ENCODE measurements at places on chromosomes 7 and 10.
A peak's percentile ranks its signal among the peaks of the same experiment; 100 is the strongest.

DNA sequence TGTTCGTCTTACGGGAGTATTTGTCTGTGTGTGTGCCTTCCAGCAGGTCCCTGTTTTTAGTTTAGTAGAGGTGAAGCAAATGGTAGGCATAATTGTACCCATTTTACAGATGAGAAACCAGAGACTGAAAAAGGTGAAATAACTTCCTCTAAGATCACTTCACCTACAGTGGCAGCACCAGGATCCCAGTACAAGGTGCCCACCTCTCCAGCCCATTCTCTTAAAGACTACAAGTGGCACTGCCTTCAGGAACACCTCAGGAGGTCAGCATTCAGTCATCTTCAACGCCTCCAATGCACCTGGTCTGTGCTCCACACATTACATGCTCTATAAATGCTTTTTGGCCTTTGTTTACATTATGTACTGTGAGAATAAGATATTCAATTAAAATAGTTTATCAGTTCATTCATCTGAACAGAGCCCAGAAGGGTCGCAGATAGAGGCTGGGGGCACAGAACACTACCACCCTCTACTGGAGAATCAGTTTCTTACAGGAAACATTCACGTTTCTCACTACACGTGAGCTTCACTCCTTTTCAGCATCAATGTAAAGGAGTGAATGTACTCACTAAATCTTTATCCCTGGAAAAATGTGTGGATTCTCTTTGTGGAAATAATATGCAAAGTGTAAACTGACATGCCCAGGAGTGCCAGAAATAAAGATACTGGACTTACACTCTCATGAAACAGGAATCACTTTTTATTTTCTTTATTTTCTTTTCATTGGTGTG lies 45.5 kb upstream of the ABLIM1 start:
- peaks cover 28% of the 10 kb centered on the region for H3K4me1 ChIP-seq
- H3K27me3 ChIP-seq: no peaks in the 10 kb centered on the region
- DNase-seq: no peak
- H3K36me3 ChIP-seq: peaks cover 3% of the 10 kb centered on the region

GRCh38 chr7:94738071-94738470 lies 82.1 kb upstream of the SGCE start:
- H3K4me1 ChIP-seq: peaks cover 5% of the 10 kb centered on the region
- H3K27ac ChIP-seq: no peak overlapping the region
- no peak for DNase-seq
- H3K27me3 ChIP-seq: no peaks in the 10 kb centered on the region

- no peak overlapping the region for H3K4me3 ChIP-seq
- no peak for DNase-seq
- H3K27ac ChIP-seq: no peak overlapping the region
- no peaks in the 10 kb centered on the region for H3K27me3 ChIP-seq
- H3K4me1 ChIP-seq: no peaks in the 10 kb centered on the region
Measured at GRCh38 chr10:17523917-17524316, 69.5 kb upstream of the ST8SIA6 start.

- H3K27ac ChIP-seq: no peak overlapping the region
- peaks cover 7% of the 10 kb centered on the region for H3K36me3 ChIP-seq
- no peak for DNase-seq
- H3K27me3 ChIP-seq: no peaks in the 10 kb centered on the region
Measured at GRCh38 chr7:134463751-134464150, 4.9 kb upstream of the AKR1B1 start.

- no peak for DNase-seq
- H3K4me1 ChIP-seq: peaks cover 15% of the 10 kb centered on the region
- no peak overlapping the region for H3K4me3 ChIP-seq
- peaks cover 7% of the 10 kb centered on the region for H3K36me3 ChIP-seq
- H3K27ac ChIP-seq: peak overlapping the region; percentile 82
Measured at GRCh38 chr10:103616705-103617601, 123.4 kb downstream of the NEURL1 start.

GRCh38 chr7:26365077-26365900 lies 73.6 kb downstream of the SNX10 start:
- peak overlapping the region; percentile 25 for H3K4me3 ChIP-seq
- no peak for DNase-seq
- peak overlapping the region; percentile 64 for H3K27ac ChIP-seq

DNA sequence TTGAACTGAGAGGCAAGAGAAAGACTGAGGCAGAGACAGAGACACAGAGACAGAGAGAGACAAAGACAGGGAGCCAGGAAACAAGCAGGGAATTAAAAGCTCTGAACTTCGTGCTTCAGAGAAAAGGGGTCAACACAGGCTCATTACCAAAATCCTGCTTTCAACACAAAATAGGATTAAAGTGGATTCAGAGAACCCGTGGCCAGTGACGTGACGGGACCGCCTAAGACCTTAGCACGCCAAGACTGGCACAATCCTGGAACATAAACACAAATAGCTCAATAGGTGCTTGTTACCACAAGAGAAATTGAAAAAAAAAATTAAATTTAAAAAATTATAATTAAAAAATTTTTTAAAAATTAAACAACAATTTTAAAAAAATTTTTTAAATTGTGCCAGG lies 21.5 kb downstream of the ASB13 start:
- no peaks in the 10 kb centered on the region for H3K27me3 ChIP-seq
- DNase-seq: no peak
- peaks cover 40% of the 10 kb centered on the region for H3K36me3 ChIP-seq
- H3K4me1 ChIP-seq: peaks cover 16% of the 10 kb centered on the region
- H3K27ac ChIP-seq: no peak overlapping the region
- no peak overlapping the region for H3K4me3 ChIP-seq

Measured in mesothelial cell of epicardium (in vitro differentiated cells).